Kasumi-1 (cell line): ENCODE measurements at places on chromosomes 11 and 22.

DNA sequence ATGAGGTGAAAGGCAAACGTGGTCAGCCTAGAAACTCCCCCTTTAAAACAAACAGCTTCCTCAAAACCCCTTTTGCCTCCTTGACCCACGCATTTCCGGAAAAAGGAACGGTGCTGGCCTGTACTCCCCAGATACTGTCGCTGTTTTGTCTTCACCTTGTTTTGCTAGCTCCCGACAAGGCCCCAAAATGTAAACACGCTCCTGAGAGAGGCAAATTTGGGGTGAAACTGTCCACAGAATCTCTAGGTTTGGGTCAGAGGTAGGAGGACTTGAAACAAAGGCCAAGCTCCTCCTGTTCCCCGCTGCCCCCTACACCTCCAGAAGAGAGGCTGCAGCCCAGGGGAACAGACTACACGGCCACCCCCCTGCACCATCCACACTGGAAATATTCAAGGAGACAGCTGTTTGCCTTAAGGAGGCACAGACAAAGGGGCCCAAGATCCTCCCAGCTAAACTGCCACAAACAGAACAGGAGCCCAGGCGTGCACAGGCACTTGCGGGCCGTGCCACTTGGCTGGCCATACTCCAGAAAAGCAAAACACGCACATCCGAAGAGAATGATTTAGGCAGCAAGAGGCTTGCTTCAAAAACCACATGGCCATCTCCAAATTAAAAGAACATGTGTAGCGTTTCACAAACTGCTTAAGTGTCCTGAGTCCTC is 160.5 kb upstream of the GRK3 start:
- peak; percentile 49 for DNase-seq

GRCh38 chr11:128667873-128668272 is 26.0 kb upstream of the FLI1 start:
- no peak for DNase-seq

- no peak for DNase-seq
Observed at GRCh38 chr11:2621894-2622293, 77.9 kb downstream of the KCNQ1OT1 start.

- no peak for DNase-seq
Observed at GRCh38 chr22:40583053-40583741, 53.3 kb downstream of the MRTFA start.

DNA sequence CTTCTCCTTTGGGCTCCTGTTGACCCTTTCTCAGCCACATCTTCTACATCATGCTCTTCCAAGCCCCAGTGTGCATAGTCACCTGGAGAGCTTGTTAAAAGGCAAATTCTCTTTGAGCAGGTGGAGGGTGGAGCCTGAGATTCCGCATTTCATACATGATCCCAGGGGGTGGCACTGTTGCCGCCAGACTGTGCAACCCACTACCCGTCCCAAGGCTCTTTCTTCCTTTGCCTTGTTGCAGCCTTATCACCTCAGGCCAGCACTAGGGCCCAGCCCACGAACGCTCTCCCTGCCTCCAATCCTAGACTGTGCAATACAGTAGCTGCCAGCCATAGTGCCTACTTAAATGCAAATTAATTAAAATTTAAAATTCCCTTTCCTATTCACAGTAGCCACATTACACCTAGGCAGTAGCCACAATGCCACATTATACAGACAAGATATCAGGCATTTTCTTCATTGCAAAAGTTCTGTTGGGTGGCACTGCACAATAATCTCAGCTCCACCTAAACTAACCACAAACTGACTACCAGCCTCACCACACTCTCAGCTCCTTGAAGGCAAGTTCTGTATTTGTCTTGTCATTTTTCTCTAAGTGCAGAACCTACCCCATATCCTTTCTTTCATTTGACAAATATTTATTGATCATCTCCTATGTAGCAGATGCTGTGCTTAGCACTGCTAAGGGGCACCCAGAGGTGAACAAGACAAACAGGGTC is 4.6 kb upstream of the KCNJ5 start:
- peak; percentile 69 for DNase-seq

DNA sequence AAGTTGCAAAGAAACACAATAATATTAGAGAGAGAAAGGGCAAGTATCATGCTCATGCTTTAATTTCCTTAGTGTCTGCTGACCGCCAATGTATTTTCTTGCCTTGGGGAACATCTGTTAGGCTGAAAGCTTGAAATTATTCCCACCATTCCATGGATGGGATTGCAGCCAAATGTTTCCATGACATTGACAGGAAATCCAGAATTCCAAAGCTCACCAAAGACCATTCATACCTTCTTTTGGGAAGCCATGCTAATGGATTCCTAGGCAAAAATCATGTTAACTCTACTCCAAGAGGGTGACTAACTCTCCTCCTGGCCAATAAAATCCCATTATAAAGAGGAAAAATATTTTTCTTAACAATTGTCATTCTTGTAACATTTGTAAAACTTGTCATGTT is 661.4 kb upstream of the FAT3 start:
- no peak for DNase-seq

GRCh38 chr11:94494126-94494680 is 419 bp downstream of the ANKRD49 start:
- peak; percentile 59 for DNase-seq

DNA sequence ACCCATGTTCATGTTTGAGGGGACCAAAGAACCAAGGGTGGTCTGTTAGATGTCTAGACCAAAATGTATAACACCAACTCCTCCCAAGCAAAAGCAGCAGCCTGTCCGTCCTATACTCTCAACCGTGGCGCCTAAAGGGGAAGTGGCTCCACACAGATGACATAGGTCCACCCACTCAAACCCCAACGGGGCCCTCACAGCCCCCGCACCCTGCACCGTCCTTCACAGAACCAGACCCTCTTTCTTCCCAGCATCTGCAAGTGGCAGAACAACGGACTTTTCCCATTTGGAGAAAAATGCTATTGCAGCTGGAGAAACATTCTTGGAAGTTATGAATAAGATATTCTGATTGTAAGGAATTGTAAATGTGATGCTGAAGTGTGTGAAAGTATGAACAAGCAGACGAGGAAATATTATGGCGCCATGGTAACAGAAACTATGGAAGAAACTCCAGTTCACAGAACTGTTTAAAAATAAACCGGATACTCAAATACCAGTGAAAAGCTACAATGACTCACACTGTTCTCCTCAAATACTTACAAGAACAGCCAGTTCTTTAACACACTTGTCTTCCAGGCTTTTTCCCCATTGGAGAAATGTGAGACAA is 76.5 kb upstream of the ARFGAP3 start:
- peak; percentile 73 for DNase-seq

DNA sequence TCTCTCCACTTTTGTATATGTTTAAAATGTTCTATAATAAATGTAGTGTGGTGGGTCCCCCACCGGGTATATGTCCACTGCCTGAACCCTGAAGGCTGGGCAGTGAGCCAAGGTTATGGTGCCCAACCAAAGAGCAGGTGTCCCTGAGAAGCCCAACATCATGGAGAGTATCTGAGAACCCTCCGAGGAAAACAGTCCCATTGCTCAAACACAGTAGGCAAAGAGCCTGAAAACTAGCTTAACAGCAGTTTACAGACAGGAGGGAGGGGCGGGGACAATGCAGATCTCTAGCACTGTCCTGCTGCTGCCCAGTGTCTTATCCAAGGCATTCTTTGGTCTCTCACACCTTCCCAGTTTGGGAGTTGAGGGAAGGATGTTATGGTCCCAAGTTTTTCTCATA is 91.0 kb downstream of the TMPRSS5 start:
- no peak for DNase-seq

- peak; percentile 65 for DNase-seq
Observed at GRCh38 chr11:102733232-102733875, 8.6 kb upstream of the MMP8 start.

GRCh38 chr11:44600839-44601383 is 35.4 kb downstream of the CD82 start:
- DNase-seq: no peak

- no peak for DNase-seq
Observed at GRCh38 chr11:93143800-93144199, 54.0 kb downstream of the SLC36A4 start.
